ENCODE measurements at places on chromosomes 1 and 21.

DNA sequence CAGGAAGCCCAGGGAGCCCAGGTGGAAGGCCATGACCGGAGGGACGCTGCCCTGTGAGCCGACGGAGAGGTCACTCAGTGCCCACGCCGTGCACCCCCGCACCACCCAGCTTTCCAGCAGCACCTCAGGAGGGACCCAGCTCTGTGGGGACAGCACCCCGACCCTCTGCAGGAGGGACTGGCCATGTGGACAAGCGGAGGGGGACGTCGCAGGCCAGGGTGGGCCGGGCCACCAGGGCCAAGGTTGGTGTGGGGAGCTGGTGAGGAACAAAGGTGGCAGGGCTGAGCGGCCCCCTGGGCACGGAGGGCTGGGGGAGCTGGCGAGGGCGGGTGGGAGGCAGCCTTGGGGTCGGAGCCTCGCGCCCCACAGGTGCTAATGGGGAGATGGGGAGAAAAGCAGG is 22.8 kb downstream of the NADK start:
- no peak for DNase-seq

- DNase-seq: no peak
Measured at GRCh38 chr21:24628046-24628445, 979.2 kb downstream of the MRPL39 start.

- DNase-seq: no peak
Measured at GRCh38 chr1:35175098-35175576, 17.8 kb downstream of the SFPQ start.

DNA sequence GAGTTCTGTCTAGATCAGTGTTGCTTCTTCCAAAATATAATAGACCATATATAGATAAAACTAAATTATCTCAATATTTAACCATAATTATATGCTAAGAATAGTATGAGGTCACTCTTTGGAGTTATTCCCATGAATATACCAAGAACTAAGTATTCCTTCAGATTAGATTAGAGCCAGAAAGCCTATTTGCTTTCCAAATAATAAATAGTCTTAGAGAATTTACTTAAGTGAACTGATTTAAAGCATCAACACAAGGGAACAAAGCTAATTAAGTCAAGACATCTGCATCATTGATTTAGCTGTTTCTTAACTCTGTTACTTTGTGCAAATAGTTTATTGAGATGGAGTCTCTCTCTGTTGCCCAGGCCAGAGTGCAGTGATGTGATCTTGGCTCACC is 35.7 kb downstream of the FNBP1L start:
- DNase-seq: no peak
